ENCODE measurements at places on chromosomes 2 and 18.
A peak's percentile ranks its signal among the peaks of the same experiment; 100 is the strongest.

DNA sequence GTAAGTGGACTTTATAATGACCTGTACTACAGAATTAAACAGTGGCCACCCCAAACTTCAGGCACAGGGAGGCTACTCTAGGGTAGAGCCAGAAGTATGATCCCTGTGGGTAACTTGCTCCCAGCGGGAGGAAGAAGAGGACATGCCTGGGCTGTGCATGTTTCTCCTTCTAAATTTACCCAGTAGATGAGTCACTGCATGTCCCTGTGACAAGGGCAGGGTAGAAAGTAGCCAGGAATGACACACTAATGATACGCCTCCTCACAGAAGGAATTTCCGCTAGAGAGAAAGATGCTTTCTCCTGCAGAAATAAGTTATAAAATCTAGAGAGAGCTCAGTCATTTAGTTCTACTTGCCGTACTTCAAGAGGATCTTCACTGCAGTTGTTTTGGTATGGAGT, 7.5 kb downstream of the ACYP2 start:
- no peak for DNase-seq

DNA sequence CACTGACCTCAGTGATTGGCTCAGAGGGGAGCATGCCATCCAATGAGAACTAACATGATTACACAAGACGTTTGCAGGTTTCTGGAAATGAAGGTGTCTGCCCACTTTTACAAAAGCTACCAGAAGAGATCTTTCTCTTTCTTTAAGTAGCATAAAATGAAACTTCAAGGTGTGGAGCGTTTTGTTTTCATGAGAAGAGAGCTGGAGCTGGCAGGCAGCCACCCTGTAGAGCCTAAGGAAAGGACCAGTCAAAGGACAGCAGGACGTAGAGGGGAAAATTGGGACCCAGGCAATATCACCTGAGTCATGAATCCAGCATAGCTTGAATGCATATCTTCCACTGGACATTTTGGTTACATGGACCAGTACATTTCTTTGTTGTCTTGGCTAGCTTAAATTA, 331.0 kb downstream of the EPHA4 start:
- DNase-seq = no peak

- DNase-seq = no peak
These were observed 46.3 kb downstream of the MERTK start for GRCh38 chr2:111944531-111945210.

DNA sequence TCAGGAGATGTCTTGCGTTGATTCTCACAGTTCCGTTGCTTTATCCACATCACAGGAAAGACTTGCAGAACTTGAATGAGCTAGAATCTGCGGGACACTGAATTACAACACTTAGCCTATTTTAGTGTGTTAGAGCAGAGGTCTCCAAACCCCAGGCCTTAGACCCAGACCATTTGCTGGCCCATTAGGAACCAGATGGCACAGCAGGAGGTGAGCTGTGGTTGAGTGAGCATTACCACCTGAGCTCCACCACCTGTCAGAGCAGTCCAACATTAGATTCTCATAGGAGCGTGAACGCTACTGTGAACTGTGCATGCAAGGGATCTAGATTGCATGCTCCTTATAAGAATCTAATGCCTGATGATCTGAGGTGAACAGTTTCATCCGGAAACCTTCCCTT, 3.8 kb downstream of the MRPL30 start:
- DNase-seq = no peak

DNA sequence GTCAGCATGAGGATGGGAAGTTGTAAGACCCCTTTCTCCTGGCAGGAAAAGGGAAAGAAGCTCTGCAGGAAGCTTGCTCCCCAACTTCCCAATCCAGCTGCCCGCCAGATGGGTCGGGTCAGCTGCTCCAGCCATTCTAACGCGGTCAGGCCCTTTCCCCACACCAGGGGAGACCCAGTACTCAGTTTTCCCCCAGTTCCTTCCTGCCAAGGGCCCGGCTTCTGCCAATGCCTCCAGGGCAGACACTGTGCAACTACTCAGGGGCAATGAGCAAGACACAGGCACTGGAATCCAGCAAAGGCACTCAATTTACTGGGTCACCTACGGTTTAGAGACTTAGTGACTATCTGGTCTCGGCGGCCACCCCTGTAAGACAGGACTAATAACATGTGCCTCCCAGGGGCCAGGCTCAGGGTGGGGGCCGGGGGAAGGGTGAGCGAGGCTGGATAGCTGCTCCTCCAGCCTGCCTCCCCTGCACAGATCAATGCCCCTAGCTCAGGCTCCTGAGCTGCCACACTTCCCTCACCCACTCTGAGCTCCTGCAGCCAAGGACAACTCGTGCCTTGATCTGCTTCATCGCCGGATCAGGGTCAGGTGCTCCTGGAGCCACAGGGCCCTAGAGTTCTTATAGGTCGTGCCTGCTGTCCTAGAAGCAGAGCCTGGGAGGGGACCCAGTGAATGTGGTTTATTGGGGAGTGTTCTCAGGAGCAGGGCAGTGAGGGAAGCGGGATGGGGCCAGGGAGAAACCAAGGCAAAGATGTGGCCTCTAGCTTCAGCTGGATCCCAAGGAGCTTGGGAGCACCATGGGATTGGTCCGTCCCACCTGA, 171.1 kb downstream of the ZFP36L2 start:
- DNase-seq = no peak

- DNase-seq = no peak
These were observed 10.3 kb downstream of the EDAR start for GRCh38 chr2:108978709-108979111.

DNA sequence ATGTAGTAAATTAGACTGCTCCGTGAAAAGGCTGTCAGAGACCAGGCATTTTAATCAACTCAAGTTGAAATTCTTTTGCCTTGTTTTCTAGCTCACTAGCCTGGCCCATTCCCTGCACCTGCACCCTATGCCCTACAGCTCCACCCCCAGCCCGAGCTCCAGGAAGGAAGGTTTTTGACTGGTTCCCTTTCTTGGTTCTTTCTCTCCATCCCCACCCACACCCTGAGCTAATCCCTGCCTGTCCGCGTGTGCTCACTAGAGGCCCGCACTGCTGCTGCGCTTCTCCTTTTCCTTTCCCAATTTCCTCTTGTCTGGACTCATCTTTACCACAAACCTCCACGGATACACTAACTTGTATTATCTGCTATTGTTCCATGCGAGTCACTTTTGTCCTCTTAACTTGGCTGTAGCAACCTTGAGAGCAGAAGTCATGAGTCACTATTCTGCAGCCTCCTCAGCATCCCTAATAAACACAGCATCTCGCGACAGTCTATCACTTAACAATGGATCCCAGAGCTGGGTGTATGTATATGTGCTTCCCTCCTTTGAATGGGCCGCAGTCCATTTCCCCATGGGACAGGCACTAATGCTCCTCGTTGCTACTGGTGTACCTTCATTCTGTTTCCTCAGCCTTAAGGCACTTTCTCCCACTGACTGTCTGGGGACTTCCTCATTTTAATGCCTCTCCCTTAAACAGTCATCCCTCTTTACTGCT, 36.5 kb downstream of the COLEC12 start:
- DNase-seq = no peak

- DNase-seq = no peak
These were observed 3.5 kb upstream of the HAAO start for GRCh38 chr2:42795841-42796301.

GRCh38 chr2:6103372-6103771, 411.2 kb downstream of the SOX11 start:
- DNase-seq = no peak

- DNase-seq = peak; percentile 87
These were observed 18.8 kb upstream of the HAAO start for GRCh38 chr2:42810971-42811811.

DNA sequence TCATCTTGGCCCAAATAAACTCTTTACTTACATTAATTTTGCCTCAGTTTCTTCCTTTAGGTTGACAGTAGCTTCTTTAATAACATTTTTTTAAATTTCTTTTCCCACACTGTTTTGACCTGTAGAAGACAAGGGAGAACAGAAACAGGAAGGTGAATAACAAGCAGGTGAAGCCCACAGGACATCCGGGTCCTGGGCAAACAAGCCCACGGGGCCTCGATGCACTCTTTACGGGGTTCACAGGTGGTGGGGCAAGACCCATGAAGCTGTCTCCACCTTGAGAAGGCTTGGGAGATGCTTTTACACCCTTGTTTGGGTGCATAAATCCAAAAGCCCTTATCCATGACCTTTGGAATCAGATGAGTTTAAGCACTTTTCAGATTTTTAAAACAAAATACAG, 301.0 kb upstream of the MGAT5 start:
- no peak for DNase-seq

DNA sequence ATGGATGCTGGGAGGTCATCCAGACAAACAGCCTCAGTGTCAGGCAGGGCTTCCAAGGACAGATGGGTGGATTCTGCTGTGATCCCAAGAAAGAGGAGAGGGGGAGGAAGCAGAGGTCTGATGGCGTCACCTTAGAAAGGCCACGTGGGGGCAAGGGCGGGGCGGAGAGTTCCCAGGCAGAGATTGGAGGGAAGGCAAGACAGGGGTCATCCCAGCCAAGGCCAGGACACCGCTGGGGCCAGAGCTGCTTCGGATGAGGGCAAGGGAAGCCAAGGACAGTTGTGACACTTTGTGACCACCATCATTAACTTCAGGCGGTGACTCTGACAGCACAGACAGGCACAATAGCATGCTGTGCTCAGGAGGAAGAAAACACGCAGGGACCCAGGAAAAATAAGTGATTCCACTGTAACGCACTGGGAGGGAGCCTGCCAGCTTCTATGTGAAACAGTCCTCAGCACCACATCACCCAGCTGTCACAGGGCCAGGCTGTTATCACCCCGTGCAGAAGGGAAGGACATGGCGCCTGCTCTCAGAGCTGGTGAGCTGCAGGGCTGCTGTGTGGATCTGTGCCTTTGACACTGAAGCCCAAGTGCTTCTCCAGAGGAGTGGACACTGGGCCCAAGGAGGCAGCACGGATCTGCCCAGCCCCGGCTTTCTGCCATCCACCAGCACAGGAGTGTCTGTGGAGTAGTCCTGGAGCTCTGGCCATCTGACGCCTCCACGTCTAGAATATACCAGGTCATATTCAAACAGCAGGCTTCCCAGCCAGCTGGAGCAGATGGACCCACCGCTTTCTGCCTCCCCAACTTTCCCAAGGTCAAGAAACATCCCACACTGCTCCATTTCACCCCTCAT, 204.1 kb downstream of the NDUFA10 start:
- no peak for DNase-seq

DNA sequence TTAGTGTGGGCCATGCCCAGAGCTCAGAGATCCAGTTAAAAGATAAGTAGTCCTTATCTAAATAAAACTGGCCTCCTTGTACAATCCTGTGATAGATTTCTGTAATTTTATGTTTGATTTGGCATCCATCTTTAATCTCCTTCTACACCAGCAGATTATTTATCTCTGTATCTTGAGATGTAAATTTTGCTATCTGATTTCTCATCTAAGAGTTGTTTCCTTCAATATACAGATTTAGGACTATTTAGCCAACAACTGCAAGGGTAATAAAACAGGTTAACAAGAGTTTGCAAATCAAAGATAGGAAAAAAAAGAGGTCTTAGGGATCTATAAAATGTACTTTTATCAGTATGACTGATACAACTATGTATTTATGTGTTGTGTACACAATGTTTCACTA, 68.6 kb upstream of the ABCA12 start:
- no peak for DNase-seq

DNA sequence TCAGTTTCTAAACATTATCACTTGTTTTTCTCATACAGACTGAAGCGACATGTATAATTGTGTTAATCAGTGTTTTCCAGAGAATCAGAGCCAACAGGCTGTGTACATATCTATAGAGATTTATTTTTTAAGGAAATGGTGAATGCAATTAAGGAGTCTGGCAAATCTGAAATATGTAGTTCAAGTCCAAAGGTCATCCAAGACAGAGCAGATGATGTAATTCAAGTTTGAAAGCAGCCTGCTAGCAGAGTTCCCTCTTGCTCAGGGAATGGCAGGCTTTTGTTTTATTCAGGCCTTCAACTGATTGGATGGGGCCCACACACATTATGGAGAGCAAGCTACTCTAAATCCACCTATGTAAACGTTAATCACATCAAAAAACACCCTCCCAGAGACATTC, 282.6 kb downstream of the CBLN2 start:
- DNase-seq = peak; percentile 74

DNA sequence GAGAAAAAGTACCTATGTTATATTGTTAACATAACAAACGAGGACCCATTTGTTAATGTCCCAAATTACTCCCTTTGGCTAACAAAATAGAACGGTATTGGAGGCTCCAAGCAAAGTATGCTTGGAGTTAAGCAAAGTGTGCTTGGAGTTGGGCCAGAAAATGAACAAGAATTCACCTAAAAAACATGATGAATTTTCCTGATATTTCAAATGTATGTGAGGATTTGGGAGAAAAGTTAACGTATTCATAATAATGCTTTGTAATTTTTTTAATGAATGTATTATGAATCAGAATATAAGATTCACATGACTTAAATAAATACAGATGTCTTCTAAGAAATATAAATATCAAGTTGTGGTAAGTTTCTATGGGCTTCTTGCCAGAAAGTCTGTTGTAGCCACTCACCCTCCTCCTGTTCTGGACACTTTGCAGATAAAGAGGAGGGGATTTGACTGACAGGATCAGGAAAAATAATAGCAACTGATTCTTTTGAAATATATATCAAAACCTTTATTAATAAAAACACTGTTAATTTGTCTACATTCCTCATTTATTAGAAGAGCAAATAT, 423.7 kb upstream of the MMADHC start:
- no peak for DNase-seq

DNA sequence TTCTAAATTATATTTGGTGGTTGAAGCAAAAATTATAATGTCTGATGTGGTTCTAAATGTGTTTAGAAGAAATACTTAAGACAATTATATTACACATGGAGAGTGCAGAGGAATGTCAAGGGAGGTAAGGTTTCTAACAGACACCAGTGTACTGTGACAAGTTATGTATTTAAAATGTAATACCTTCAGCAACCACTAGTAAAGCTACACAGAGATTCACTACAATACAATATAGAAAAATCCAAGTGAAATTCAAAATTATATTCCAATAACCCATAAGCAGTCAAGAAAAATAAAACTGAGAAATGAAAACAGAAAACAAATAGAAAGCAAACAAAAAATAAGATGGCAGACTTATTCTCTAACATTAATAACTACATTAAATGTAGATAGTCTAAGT, 249.5 kb upstream of the KLHL14 start:
- no peak for DNase-seq

GRCh38 chr2:160651416-160652200, 158.0 kb upstream of the RBMS1 start:
- DNase-seq = no peak

- DNase-seq = no peak
These were observed 5.8 kb downstream of the DNMT3A start for GRCh38 chr2:25335971-25336370.

DNA sequence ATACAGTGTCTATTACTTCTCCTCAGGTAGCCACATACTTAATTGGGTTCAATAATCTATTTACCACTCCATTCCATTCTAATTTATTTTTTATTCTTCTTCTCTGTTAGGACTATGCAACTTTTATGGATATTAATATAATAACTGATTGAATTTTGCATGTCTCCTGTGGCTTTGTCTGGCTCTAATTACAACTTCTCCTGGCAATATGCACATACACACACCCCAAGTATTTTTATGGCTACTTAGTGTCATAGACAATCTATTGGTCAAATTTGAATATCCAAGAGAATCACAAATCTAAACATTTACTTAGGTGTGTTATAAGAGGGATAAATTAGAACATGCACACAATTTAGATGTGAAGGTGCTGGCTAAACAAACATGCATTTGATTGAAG, 73.1 kb downstream of the BOD1L2 start:
- no peak for DNase-seq

- DNase-seq = no peak
These were observed 11.2 kb downstream of the CELF4 start for GRCh38 chr18:37554399-37554787.

GRCh38 chr2:122112216-122113005, 357.0 kb downstream of the TSN start:
- DNase-seq = peak; percentile 51
